Stimulated activated CD4-positive, alpha-beta T cell treated with anti-CD3 and anti-CD28 coated beads, Interleukin-4, amount 100 ng/mL, for 48 hours (primary cell): ENCODE measurements at places on chromosomes 4 and X.

DNA sequence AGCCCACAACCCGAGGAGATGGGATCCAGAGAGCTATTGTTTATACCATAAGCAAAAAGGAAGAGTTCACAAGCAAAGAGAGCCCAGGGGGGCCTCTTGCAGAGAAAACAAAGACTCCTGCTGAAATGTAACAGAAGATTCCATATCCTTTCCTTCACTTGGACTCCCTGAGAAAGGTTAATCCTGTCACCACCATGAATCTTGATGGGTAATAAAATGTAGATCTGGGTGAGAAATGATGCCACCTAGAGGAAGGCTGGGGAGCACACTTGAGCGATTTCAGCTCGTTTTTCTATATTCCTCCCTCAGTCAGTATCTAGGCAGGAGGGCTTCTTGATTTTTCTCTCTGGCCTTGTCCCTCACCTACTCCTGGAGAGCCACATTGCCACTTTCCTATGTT lies 10.2 kb upstream of the KCNE5 start:
- no peak for DNase-seq

DNA sequence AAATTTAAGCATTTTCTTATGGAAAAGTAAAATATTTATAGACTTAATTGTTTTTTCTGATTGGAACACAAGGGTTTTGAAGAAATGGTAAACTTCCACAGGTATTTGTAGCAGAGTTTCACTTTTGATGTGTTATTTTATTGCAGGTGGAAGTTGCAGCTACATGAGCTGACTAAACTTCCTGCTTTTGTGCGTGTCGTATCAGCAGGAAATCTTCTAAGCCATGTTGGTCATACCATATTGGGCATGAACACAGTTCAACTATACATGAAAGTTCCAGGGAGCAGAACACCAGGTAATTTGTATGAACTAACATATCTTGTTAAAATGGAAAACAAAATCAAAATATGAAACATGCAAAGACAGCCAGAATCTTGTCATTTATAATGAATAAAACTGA lies 117.4 kb downstream of the DIPK2B start:
- no peak for DNase-seq

DNA sequence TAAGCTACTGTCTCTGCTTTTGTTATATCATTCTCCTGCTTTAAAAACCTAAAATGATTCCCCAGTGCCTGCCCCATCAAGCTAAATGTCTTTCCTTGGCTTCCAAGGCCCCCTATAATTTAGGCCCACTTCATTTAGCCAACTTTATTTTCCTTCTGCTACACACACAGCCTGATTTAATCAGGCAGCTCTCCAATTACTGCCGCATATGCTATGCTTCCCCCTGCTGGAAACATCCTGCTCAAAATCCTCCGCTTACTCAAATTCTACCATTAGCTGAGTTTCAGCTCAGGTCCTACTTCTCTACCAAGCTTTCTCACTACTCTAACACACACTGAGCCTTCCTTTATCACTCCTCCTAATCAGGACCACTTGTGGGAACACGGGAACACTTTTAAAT lies 17.0 kb downstream of the LAMP2 start:
- DNase-seq = no peak

- DNase-seq = no peak
Observed at GRCh38 chr4:8026453-8026852, 86.8 kb upstream of the AFAP1 start.

GRCh38 chr4:119894650-119895208 lies 171.9 kb downstream of the MAD2L1 start:
- DNase-seq = no peak

- DNase-seq = no peak
Observed at GRCh38 chr4:120723105-120723504, 199.4 kb downstream of the PRDM5 start.

GRCh38 chrX:111349101-111349500 lies 62.9 kb downstream of the DCX start:
- DNase-seq = no peak

- DNase-seq = no peak
Observed at GRCh38 chr4:75708218-75708691, 16.1 kb upstream of the USO1 start.
